Suppressor macrophage treated with lipopolysaccharide for 4 hours (primary cell): ENCODE measurements at places on chromosomes 3 and 15.
A peak's percentile ranks its signal among the peaks of the same experiment; 100 is the strongest.

DNA sequence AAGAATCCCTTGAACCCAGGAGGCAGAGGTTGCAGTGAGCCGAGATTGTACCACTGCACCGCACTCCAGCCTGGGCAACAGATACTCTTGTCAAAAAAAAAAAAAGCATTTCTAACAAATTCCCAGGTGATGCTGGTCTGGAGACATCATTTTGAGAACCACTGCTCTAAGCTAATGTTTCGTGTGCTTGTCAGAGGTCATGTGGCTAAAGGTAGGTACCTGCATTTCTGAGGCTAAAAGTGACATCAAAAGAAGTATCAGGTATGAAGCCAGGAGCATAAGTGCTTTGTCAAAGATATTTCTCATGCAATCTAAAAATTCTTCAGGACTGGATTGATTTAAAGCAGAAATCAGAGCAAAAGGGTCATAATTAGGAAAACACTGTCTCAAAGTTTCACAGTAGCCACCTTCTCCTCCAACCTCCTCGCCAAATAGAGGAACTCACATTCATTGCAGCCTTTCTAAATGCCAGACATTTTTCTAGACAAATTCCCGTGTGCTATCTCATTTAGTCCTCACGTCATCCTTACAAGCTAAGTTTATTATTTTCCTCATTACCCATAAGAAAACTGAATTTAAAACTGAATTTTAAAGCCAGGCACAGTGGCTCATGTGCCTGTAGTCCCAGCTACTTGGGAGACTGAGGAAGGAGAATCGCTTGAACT lies 25.7 kb upstream of the GSK3B start:
- DNase-seq: no peak

DNA sequence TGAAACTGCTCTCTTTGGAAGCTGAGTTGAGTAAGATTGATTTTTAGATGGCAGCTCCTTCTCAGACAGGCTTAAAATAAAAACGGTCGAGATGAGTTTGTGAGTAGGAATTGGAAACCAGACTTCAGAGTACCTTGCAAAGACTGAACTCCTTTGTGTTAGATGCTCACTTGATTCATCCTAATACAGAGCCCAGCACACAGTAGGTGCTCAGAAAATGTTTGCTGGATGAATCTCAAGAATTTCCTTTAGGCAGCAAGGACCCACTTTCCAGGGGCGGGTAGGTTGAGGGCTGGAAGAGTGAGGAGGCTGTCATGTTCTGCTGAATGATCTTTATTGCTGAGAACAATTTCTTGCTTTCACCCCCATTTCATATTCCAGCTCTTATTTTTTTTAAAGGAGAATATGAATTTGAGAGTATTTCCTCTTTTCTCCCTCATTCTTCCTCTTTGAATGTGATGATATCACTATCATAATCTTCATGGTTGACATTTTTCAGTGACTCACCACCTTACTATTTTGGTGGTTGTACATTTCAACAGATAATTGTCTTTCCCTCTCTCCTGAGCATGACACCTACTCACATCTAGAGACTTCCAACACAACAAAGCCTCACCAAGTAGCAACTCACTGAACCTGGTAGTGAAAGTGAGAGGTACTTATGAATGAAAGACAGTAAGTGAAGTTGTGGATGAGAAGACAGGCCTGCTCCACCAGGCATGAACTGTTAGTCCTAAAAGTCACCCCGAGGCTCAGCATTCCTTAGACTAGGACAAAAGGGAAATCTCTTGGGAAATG lies 113.3 kb downstream of the PDCD6IP start:
- peak; percentile 66 for DNase-seq

DNA sequence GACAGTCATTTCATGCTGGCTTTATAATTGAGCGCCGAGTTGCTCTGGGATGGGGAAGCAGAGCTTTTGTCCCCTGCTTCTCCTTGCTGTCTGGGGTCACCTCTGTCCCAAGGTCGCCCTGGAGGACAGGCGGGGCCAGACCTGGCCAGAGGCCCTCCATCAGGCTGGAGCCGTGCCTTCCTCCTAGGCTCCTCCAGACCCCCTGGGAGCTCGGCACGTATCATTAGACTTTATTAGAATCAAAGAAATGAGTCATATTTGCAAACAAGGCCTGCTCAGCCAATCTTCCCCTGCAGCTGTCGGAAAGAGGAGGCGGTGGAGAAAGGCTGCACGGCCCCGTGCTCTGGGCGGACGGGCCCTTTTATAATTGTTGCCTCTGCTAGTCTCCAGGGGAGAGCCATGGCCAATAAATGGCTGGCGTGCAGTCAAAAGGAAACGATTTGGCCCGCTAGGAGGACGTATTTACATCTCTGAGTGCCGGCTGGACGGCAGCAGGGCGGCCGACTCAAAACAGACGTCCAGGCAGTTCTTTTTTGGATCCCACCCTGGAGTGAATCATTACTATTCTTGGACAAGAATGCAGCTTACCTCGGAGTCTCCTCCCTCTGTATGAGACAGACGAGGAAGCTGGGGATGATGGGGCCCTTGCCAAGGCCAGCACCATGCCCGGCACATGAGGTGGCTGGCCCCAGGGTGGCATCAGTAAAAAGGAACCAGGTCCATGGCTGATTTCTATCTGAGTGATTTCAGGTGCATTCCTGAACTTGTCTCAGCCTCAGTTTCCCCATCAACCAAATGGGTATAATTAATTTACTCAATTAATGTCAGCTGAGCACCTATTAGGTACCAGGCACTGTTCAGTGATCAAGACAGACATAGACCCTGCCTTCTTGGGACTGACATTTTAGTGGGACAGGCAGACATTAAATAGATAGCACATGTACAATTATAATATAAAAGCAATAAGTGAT lies 50.6 kb downstream of the SLC6A6 start:
- no peak for DNase-seq

DNA sequence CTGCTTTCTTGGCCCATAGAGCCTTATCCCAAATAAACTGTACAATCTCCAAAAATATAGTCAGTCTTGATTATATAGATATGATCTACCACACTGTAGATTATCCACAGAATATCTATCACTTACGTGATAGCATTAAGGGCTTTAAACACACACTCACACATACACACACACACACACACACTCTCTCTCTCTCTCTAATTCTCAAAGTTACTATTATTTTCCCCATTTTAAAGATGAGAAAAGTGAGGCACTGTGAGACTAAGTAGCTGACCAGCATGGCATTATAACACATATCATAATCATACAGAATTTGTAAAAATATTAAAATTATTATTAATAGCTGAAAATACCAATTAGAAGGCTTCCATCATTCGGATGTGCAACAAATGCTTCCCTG lies 4.2 kb downstream of the TBC1D5 start:
- no peak for DNase-seq

GRCh38 chr15:48680841-48681240 lies 35.3 kb upstream of the FBN1 start:
- no peak for DNase-seq

GRCh38 chr3:16550305-16550675 lies 36.8 kb upstream of the RFTN1 start:
- no peak for DNase-seq

- DNase-seq: no peak
These were observed 192.7 kb downstream of the SUCLG2 start for GRCh38 chr3:67461667-67462142.

DNA sequence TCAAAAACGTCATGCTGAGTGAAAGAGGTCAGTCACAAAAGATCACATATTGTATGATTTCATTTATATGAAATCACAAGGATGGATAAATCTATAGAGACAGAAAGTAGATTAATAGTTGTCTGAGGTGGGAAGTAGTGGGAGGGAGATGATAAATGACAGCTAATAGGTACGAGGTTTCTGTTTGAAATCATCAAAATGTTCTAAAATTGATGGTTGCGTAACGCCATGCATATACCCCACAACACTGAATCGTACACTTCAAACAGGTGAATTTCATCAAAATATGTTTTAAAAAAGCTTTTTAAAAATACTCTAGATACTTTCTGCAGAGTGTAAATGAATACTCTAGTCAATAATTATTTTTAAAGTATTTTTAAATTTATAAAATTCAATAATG lies 303.0 kb upstream of the STAC start:
- no peak for DNase-seq

DNA sequence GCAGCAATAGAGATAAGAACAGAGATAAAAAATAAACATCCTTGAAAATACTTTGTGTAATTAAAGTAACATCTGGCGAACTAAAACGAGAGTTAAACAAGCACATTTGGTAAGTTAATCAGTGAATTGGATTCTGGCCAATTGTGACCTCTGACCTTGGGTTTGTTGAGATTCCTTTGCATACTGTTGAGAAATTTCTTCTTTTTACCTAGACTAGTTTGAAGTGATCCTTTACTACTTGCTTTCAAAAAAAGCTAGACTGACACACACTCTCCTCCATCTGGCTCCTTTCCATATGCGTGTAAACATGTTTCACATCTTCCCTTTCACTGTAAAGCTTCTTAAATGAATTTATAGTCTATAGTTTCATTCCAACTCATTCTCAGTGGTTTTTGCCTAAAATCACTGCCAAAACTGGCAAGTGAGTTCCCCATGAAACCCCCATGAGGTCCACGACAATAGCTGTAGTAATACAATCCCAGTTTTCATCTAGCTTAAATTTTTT lies 17.3 kb upstream of the GBE1 start:
- no peak for DNase-seq

DNA sequence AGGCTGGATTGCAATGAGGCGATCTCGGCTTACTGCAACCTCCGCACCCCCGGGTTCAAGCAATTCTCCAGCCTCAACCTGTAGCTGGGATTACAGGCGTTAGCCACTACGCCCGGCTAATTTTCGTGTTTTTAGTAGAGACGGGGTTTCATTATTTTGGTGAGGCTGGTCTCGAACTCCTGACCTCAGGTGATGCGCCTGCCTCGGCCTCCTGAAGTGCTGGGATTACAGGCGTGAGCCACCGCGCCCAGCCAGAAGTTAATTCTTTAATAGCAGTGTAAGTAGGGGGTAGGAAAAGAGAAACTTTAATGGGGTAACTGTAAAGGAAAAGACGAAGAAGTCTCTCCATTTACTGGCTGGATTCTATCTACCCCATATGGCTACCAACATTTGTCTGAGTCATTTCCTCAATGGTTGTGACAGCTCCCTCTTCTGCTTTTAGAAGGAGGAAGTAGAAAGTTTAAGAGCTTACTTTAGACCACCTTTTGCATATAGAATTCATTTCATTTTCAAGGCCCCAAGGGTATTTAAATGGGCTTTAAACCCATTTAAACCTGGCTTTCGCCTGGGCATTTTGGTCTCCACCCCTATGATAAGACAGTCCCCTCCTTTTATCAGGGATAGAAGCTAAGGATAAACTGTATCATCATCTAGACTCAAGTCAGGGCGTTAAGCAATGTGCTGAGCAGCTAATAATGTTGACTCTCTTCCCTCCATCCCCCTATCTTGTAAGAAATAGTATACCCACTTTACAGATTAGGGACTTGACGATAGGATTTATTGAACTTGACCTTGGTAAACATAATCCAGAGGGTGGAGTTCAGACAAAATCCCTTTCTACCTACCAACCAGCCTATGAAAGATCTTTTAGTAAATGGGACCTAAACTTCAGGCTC lies 1.1 kb upstream of the CDV3 start:
- DNase-seq: peak; percentile 88

DNA sequence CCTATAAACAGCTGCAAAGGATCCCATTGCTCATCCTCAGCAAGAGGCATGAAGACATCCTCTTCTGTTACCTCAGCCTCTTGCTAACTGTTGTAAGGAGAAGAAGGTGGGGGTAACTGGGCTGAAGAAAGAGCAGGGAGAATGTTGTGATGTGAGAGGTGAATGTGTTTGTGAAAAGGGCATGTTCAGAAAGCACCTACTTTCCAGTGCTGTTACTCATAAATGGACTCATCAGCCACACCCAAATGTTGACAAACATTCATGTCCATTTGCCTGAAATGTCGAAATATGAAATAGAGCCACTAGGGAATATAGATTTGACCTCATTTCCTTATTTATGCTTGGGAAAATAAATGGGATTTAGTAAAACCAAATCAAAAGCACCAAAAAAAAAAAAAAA lies 12.6 kb downstream of the SLC24A1 start:
- peak; percentile 41 for DNase-seq

GRCh38 chr3:196643201-196643749 lies 3.8 kb downstream of the NRROS start:
- DNase-seq: peak; percentile 96
